ENCODE measurements at places on chromosomes 3 and 15.

- peak; percentile 63 for DNase-seq
These were observed 21.9 kb upstream of the CPNE9 start for GRCh38 chr3:9681723-9682081.

- DNase-seq: no peak
These were observed 22.2 kb downstream of the ANP32A start for GRCh38 chr15:68798346-68799094.

DNA sequence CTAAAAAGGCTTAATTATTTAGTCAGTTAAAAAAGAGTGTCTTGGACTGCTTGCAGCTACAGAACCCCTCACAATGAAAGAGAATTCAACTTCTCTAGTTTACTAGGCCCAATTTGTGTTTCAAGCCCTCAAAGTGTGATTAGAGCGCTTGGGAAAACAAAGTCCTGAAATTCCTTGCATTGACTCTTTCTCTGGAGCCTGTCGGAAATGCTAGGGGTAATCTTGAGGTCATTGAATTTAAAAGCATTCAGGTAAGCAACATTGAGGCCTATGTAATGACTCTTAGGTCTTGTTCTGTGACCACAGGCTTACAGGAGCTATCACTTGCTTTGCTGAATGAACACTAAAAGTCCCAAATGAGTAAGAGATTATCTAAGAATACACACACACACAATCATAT lies 186.0 kb downstream of the NLGN1 start:
- no peak for DNase-seq

DNA sequence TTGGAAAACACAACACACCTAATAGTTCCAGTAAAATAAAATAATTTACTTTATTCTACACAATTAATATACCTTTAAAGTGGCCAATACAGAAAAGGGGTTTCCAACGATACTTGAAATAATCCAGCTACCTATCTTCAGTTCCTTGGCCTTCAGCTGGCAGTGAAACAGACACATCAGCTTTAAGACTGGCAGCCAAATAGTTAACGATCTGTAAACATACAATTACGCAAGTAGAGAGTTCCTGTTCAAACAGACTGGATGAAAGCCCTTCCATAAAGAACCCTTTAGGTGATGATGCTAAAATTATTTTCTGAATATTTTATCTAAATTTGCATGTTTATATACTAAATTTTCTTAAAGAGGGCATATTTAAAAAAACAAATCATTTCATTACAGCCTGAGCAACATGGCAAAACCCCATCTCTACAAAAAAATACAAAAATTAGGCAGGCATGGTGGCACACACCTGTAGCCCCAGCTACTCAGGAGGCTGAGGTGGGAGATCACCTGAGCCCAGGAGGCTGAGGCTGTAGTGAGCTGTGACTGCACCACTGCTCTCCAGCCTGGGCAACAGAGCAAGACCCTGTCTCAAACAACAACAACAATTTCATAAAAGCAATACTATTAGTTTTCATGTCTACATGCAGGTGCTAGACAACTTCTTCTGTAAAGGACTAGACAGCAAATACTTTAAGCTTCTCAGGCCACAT lies 12.9 kb downstream of the DYNC1LI1 start:
- DNase-seq: no peak

DNA sequence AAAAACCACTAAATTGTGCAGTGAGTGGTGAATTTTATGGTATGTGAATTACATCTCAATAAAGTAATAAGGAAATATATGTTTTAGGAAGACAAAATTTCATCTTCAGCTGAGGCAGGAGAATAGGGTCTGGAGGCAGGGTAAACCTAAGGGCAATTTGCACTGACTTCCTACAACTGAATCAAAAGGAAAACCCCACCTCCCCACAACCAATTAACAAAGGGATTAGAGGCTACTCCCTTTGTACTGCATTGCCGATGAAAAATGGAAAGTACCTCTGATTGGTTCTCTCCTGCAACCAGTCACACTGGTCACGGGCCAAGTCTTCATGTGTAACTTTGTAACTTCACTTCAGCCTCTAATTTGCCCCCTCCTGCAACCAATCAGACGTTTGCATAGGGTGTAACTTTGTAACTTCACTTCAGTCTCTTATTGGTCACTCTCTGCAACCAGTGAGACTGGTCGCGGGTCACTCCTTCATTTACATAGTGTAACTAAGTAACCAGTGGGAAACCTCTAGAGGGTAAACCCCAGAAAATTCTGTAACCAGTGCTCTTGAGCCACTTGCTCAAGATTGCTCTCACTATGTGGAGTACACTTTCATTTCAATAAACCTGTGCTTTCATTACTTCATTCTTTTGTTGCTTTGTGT lies 244.5 kb downstream of the CNTN4 start:
- no peak for DNase-seq

- no peak for DNase-seq
These were observed 58.1 kb upstream of the SLC25A36 start for GRCh38 chr3:140883428-140884040.

DNA sequence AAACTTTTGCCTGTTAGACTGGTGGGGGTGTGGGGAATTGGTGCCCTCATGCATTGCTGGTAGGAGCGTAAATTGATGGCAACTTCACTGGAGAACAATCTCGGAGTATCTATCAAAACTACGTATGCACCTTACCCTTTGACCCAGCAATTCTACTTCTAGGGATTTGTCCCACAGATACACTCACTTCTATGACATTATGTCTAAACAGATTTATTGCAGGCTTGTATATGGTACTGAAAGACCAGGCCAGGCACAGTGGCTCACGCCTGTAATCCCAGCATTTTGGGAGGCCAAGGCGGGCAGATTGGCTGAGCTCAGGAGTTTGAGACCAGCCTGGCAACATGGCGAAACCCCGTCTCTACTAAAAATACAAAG lies 30.3 kb downstream of the PPCDC start:
- DNase-seq: no peak

GRCh38 chr3:97928986-97929385 lies 43.2 kb downstream of the RIOX2 start:
- DNase-seq: no peak

GRCh38 chr3:96012939-96013338 lies 801.5 kb upstream of the EPHA6 start:
- DNase-seq: no peak

GRCh38 chr15:57496946-57497869 lies 94.5 kb upstream of the MYZAP start:
- peak; percentile 64 for DNase-seq

DNA sequence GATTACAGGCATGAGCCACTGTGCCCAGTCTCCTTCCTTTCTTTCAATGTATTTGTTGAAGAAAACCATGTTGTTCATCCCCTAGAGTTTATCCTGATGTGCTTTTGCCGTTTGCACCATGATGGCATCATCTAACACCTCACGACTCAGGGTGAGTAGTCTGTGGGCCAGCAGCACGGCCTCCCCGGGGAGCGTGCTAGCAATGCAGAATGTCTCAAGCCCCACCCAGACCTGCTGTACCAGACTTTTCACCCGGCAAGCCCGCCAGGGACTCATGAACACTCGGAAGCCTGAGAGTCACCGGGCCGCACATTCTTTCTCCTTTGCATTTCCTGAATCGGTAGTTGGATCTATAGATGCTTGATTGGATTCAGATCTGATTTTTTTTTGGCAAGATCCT lies 64.6 kb downstream of the RPN1 start:
- DNase-seq: no peak

GRCh38 chr3:195800240-195800639 lies 11.5 kb downstream of the MUC4 start:
- no peak for DNase-seq

- no peak for DNase-seq
These were observed 51.5 kb upstream of the GSK3B start for GRCh38 chr3:120145542-120146285.

GRCh38 chr15:60074181-60074885 lies 70.2 kb downstream of the FOXB1 start:
- DNase-seq: no peak

GRCh38 chr15:89130201-89130600 lies 41.9 kb downstream of the ABHD2 start:
- no peak for DNase-seq

GRCh38 chr3:125406070-125406469 lies 30.9 kb upstream of the ZNF148 start:
- DNase-seq: no peak

DNA sequence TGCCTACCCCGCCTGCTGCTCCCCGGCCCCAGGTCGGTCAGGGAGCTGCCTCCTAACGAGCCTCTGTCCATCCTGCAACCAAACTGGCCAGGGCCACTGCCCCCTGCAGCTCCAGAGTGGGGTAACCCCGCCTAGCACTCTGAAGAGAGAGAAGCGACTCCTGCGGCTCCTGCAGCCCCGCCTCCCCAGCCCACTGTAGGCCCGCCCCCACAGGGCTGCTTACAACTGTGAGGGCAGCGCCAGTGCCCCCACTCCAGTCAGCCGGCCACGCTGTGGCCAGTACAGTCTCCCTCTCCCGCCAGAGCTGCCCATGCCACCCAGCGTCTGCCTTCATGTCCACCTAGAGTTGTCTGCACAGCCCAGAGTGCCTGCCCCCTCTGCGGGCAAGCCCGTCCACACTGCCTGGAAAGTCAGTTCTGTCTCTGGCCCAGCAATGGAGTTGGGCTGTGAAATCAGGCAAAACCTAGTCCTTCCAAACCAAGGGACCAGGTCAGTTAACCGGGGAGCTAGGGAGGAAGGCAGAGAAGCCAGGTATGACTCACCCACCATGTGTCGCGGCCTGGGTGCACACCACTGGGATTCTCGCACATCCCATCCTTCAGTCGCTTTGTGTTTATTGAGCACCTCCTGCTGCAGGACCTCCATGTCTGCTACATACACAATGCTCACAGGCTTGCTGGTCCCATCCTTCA lies 2.4 kb downstream of the UCN2 start:
- DNase-seq: peak; percentile 74

DNA sequence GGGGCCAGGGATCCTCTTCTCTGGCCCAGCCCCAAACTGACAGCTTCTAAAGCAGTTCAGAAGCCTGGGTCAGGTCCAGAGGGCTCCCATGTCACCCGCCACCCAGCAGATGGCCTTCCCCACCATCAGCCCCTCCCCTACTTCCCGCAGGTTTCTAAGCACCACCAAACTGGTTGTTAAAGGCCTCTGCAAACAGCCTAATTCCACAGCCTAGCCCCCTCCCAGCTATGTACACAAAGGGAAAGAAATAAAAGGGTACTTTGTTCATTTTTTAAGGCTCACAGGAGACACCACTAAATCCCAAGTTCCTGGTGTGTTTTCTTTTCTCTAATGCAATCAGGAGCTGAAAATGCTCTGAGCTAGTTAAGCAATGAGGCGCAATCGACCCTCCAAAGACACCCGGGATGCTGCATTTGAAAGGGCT lies 30.6 kb downstream of the PLCH1 start:
- no peak for DNase-seq

DNA sequence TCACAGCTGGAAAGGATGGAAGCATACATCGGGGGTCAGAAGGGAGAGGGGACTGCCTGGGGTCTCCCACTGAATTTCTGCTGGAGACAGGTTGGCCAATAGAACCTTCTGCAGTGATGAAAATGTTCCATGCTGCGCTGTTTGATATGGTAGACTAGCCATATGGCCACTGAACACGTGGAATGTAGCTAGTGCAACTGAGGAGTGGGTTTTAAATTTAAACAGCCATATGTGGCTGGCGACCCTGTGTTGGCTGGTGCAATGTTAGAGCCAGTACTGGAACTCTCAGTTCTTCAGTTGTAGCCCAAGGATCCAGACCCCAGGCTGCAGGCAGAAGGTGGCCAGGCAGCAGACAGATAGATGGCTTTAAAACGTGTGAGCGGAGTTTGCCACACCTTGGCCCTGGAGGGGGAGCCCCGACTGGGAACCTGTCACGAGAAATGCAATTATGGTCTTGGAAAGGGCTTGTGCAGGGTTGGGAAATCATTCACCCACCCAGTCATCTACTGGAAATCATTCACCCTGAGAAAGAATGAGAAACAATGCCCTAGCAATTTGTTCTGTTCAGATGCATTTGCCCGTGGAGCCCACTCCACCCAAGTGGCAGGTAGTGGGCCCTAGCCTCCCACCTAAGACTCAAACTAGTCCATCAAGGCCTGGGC lies 127.6 kb downstream of the FBLN2 start:
- DNase-seq: no peak

DNA sequence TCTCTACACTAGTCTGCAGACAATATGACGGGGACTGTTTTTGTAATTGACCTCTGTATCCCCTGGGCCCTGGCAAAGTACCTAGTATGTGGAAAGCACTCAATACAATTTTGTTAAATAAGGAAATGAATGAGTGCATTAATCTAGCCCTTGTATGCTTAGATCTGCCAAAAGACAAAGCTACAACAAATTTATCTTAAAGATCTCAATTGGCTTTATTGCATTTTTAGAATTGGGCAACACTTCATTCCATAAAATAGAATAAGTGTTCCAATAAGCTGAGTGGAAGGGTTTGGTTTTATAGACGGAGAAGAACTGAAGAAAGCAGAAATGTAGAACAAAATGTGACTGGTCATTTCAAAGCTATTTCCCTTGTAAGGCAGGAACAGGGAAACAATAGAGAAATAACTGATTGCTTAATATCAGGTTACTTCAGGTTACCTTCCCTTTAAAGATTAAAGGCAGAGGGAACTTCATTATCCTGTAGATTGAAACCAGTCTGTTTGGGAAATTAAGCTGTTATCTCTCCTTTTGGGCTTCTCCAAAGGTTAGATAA lies 108.3 kb upstream of the MME start:
- no peak for DNase-seq

All from pancreas (tissue), 10 donors.